ENCODE measurements at places on chromosomes 2 and 18.

DNA sequence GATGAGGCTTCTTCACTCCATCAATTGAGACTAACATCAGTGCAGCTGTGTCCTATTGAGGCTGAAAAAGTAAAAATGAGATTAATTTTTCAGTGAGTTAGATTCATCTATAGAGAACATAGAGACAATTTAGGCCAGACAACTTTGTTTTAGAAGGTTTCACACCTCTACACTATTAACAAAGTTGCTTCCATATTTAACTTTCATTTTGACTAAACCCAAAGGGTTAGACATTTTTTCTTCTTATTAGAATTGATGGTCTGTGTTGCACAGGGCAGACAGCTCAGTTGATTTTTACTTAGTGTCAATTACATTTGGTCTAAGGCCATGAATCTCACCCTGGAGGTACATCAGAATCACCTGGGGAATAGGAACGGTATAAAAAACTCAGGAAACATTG is 130.2 kb upstream of the NXPH2 start:
- no peak for DNase-seq

GRCh38 chr2:128313091-128313836 is 5.4 kb downstream of the HS6ST1 start:
- DNase-seq: no peak

DNA sequence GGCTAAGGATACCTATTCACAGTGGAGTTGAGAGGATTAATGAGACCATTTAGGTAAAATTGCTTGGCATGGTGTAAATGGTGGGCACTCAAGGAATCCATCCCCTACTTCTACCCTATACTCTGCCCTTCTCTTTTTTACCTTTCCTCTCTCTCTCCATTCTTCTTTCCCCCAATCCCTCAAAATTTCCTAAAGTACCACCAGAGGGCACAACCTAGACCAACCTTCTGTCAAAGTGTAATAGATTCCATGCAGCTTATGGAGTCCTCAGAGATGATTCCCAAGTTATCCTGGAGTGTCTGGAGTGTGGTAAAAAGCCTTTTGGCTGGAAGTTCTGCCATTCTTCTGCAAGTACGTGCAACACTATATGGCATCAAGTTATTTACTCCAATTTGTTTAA is 33.0 kb upstream of the CCDC195 start:
- DNase-seq: no peak

DNA sequence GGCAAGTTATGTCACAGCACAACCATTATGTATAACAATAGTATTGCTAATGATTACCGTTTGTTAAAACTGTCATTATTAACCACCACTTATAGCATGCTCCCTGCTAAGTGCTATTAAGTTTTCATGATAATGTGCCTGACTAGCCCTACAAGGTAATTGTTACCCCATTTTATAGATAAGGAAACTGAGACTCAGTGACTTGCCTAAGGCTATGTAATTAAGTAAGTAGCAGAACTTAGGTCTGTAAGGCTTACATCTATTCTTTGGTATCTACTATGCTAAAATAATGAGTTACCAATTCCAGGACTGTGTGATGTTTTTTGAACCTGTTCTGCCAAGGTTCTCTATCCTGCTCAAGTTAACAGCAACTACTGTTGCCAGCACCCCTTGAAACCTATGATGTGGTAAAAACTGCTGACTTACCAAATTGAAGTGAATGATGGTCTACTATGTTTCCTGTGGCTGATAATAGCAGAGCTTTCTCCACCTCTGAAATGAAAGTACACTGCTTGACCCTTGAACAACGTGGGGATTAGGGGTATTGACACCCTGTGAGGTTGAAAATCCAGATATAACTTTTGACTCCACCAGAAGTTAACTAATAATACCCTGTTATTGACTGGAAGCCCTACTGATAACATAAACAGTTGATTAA is 18.2 kb downstream of the ACVR2A start:
- DNase-seq: no peak

GRCh38 chr2:96787411-96787810 is 26.7 kb downstream of the CNNM4 start:
- DNase-seq: no peak

GRCh38 chr2:6181926-6182325 is 489.7 kb downstream of the SOX11 start:
- DNase-seq: no peak

- DNase-seq: no peak
These were observed 18.2 kb downstream of the LANCL1 start for GRCh38 chr2:210458395-210458794.

- DNase-seq: no peak
These were observed 216.5 kb downstream of the GPD2 start for GRCh38 chr2:156652691-156653090.

DNA sequence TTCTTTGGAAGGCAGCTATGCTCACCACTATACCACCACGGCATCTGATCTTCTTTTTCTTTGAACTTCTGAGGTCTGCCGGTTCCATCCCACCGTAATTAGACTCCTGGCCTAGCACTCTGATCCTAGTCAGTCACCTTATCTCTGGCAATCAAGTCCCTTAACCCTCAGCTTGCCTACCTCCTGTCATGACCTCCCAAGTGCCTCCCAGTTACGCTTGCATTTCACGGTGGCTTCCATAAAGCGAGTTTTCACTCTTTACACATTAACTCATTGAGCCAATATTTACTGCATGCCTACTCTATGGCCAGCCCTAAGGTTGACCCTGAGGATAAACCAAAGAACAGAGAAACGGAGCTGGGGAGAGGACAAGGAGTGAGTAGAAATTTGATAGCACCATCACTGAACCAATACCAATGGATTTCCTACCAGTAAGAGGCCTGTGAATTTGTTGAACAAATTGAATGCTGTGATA is 37.8 kb upstream of the TMEM182 start:
- no peak for DNase-seq

DNA sequence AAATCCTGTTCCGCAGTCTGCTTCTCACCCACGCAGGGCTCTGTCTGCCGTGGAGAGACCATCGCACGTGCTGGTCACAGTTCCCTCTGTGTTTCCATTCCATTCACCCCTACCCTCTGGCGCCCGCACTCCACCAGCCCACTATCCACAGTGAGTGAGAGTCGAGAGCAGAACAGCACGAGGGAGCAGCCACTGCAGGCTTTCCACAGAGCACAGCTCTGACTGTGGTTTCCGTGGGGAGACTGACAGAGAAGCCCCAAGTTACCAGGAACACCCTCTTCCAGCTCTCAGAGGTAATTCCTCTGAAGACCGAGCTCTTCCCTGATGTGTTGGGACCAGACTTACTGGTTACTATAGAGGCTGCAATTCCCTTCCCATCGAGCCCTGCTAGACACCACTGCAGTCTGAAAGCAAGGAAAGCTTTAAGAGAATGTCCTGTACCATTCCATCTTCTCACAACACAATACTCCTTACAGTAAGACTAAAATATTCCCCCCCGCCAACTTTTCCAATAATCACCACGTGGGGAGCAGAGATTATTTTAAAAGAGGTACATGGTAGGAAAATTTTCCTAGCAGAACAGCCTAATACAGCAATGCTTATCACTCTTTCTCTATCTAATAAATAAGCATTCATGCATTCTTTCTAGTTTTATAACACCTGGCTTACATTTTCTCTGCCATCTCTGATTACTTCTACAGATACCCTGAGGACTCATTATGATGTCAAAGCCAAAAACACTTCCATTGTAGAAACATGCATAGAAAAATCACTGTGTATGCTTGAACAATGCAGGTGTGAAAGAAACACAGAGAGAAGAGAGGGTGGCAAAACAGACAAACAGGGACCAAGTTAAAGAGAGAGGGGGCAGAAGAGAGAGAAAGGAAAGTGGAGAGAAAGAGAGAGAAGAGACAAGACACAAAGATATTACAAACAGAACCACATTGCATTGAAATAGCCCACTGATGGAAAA is 4.7 kb downstream of the MYT1L start:
- no peak for DNase-seq

DNA sequence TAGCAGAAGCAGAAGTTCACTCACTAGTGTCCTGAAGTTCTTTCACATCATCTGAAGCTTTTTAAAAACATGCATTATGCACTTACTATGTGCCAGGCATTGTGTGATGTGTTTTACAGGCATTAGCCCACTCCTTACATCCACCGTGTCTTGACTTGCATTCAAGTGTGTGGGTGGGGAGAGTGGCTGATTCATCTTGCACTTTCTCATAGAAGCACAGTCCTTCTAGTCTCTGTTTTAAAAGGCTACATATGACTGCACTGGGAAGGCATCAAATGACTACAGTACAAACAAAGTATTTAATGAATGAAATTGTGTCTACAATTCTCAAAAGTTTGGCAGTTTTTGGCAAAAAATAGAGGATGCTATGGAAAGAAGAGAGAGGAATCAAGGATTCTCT is 21.6 kb upstream of the DSC3 start:
- no peak for DNase-seq

DNA sequence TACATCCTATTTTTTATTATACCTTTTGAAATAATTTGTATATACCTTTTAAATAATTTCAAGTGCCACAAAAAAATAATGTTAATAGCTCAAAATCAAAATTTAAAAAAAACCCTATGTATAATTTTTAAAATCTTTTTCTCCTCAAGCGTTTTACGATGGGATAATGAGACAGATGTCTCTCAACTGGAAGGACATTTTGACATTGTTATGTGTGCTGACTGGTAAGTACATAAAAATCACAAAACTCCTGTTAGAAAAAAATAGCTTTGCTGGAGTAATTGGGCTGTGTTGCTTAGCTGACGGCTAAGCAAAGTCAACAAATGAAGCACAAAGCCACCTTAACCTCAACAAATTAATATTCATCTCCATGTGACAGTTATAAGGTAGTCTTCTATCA is 198.0 kb upstream of the SIX3 start:
- no peak for DNase-seq

- no peak for DNase-seq
These were observed 54.3 kb upstream of the RBM44 start for GRCh38 chr2:237744270-237744612.

DNA sequence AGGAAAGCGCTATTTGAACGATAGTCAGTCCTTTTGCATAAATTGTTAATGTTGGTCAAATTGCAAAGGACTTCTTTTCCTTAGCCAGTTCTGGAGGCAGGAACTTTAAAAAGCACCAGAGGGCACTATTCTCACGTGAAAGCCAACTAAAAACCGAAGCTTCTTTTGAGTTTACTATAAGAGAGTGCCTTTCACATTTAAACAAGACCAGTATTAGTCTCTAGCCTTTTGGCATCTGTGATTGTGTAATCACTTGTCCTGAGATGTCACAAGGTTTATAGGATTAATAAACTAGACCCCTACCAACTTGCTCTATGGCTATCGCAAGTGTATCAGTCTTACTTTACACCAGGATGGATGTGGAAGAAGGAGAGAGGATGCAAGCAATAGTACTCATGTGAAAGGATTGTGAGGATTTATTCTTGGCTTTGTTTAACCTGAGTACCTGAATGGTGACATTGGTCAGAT is 14.4 kb upstream of the STAT4 start:
- no peak for DNase-seq

GRCh38 chr18:2850816-2851215 is 4.0 kb downstream of the EMILIN2 start:
- no peak for DNase-seq

DNA sequence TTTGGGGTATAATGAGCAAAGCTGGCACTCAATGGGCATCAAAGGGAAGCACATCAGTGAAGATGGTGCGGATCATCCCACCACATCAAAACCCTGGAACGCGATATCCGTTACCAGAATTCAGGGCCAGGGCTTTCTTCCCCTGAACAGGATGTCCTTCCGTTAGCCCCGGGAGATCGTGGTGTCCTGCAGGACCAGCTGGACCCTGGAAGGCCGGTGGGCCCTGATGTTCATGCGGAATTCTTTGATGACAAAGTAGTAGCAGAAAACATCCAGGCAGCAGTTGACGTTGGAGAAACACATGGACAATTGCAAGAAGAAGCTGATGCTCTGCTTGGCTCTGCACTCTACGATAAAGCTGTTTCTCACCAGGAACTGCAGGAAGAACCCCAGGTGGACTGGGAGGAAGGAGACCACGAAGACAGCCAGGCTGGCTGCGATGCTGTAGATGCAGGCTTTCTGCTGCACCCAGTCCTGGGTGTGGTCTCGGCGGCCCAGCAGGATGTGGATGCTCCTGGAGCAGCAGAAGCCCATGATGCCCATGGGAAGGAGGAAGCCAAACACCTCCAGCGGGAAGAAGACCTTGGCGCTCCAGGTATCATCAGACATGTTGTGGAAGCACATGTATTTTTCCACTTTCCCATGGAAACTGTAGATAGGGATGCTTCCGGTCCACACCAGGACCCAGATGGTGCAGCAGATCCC is 15.0 kb downstream of the GPR55 start:
- DNase-seq: no peak

- DNase-seq: no peak
These were observed 96.9 kb upstream of the ZNF397 start for GRCh38 chr18:35143622-35144596.

GRCh38 chr18:9631814-9632496 is 17.6 kb upstream of the PPP4R1 start:
- DNase-seq: no peak

DNA sequence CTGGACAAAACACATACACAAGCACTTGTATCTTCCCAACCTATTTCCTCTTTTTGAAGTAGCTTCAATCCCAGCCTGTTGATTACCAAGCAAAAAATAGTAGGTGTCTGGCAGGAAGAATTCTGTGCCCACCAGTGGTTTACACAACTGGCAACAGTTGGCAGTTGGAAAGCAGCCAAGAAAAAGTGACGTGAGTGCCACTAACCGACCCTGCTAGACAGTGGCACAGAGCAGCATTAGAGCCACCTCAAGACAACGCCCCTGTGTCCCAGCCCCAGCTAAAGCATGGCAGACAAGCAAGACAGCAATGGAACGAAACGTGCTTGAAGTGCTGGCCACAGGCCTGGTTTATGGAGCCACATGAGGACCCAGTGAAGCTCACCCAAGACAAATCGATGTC is 379.6 kb downstream of the FBXO15 start:
- DNase-seq: no peak

DNA sequence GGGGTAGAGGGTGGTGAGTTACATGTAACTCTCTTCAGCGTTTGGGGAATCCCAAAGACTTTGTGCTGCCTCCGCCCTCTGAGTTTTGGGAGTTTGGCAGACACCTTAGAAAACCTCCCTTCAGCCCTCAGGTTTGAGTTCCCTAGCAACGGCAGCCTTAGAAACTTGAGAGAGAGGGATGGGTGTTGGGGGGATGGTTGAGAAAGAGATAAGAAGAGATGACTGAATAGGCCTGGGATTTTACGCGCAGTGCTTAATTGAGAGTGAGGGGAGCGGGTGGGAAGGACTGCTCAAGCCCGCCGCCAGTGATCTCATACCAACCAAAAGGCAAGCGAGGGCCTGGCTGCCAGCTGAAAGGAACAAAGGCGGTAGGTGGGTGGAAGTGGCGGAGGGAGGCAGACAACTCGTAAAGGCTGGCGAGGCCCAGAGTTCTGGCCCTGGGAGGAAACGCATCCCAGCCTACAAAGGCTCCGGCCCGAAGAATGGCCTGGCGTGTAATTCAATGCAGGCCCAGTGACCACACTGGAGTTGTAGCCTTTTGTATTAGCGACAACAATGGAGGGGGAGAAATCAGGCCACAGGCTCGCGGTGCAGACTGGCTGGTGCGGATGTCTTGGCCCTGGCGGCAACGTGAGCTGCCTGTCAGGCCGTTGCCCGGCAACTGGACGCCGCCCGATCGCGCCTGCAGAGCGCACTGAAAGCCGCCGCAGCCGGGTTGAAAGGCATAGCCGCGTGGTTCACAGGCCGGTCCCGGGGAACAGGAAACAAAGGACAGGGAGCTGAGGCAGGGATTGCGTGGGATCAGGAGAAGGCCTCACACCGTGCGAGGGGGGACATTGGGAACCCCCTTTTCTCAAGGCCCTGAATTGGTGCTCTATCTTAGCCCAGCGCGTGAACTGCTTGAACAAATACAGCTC is 39.9 kb upstream of the DARS1 start:
- no peak for DNase-seq
